Right renal cortex interstitium (tissue), 3 donors: ENCODE measurements at places on chromosomes 2 and 18. TPM values are rescaled to one million over a fixed set of nuclear protein-coding genes. Genes with fewer than 3 reads are reported as not detected.

- no peak for DNase-seq
These were observed 617.0 kb upstream of the LINC00305 start for GRCh38 chr18:64765908-64766307.

DNA sequence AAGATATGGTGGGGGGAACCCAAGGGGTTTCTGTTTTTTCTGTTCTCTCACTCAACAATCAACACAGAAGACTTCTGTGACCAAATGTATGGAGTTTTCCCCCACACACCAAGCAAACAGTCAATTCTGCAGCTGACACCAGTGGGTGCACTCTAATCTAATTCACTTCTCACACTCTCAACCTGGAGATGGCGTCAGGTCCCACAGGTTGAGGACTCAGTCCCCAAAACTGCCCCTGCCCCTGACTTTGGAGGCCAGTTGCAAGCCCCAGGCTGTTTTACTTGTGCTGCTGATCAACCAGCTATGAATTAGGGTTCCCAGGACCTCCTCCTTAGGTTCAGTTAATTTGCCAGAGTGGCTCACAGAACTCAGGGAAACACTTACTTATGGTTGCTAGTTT lies 6.2 kb downstream of the RNU2-63P start:
- no peak for DNase-seq

GRCh38 chr2:128327180-128327964 lies 8.7 kb upstream of the HS6ST1 start:
- DNase-seq = no peak

DNA sequence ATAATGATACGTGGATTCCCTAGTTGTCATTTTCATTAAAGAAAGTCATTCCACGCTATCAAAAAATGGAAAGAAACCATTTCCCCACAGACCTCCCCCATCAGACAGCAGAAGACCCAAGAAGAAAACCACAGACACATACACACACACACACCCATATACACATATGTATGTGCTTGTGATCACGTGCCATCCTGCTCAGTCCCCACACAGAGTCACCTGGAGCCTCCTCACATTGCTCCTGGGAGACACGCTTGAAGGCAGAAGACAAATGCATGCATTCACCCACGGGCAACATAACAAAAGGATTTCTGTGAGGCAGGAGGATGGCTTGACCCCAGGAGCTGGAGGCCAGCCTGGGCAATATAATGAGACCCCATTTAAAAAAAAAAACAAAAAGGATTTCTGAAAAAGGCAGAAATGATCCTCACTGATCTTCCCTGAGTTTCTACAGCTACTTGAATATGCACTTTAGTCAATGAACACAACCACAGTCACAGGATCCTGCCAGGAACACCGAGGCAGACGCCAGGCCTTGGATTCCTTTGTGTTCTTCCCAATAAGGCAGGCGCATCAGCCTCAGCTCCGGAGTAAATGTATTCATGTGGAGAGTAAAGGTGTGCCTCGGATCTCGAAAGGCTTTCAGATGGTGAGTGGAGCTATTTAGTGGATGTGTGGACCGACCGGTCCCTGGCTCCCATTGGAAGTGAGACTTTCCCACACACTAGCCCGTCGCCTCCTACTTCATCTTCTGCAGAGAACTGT lies 21.0 kb downstream of the TGFBRAP1 start:
- no peak for DNase-seq

DNA sequence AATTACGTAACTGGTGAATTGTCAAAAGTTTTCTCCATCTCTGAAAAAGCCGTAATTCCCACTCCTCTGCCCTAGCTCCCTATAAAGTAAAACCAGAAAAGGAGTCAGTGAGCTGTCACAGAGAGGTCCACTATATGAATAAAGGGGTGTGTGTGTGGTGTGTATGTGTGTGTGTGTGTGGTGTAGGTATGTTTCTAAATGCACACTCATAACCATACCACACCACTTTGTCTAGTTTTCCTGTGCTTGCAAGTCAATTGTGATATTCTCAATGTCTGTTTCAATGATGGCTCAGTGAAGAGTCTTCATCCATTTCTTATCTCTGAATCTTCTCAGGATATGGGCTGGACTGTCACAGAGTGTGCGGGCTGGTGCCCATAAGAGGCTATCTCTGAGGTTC lies 54.8 kb upstream of the CCDC68 start:
- DNase-seq = no peak

DNA sequence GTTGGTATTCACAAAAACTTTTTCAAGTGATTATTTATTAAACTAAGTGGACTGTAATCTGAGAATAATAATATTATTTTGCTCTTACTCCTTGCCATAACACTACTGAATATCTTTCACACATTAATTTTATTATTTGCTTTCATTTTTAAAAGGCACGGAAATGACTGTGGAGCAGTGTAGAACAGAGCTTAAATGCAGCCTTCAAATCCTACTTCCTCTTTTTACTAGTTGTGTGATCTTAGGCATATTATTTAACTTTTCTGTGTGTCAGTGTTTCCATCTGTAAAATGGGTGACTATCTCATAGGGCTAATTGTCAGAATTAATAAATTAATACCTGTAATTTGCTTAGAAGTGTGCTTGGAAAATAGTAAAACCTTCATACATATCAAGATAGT lies 55.5 kb upstream of the SLC8A1 start:
- DNase-seq = no peak

DNA sequence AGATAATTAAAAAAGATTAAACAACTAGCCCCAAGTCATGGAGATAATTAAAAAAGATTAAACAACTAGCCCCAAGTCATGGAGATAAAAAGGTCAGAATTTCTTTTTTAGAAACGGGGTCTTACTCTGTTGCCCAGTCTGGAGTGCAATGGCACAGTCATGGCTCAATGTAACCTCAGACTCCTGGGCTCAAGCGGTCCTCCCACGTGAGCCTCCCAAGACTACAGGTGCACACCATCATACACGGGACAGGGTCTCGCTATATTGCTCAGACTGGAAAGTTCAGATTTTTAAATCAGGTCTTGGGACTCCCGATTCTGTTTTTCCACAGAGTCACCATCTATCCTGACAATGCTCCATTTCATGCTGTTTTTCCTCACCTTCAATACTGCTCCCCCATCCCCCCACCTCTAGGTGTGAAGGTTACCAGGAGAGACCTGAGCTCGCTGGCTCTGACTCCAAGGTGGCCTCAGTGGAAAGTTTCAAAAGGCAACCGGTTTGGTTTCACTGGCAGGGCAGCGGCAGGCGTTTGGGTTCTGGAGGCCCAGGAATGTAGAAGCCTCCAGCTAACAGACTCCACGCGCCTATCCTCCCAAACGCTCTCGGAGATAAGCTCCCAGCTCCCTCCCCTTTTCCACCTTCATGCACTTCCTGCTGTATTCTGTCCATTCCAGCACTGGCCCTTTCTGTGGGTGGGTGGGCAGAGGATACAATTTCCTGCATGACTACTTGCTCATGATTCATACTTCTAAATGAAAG lies 2.9 kb upstream of the SEMA4C start:
- no peak for DNase-seq

GRCh38 chr2:119431155-119431975 lies at the start of gene TMEM37:
Gene TMEM37 (plus strand): TSS chr2:119431854. CDS start chr2:119431904, 50 bp downstream.
- peak; percentile 79 for DNase-seq

CHRND gene
- polyA plus RNA-seq = 0.40 TPM

EHD3 gene
- polyA plus RNA-seq = 38.6 TPM

EML6 gene
- polyA plus RNA-seq = 13.3 TPM

ABHD1 gene
- polyA plus RNA-seq = 1.3 TPM

TUBB8B gene
- 0.44 TPM for polyA plus RNA-seq

B3GNT7 gene
- 2.8 TPM for polyA plus RNA-seq
